ENCODE measurements at places on chromosomes 12 and 14.

GRCh38 chr14:65079201-65079600 is 23.1 kb downstream of the MAX start:
- no peak for DNase-seq

GRCh38 chr14:78627114-78627513 is 456.9 kb downstream of the NRXN3 start:
- DNase-seq = no peak

DNA sequence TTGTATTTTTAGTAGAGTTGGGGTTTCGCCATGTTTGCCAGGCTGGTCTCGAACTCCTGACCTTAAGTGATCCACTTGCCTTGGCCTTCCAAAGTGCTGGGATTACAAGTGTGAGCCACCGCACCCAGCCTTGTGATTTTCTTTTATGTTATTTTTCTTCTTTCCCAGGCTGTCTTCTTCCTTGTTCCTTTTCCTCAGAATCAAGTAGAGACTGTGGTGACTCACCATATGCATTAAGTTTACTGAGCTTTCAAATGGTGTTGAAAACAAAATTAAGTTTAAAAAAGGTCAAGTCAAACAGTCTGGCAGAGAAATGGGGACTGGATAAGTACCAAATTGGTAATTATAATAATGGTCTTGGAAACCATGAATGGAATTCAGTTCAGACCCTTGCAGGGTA is 5.7 kb downstream of the ARPC3 start:
- no peak for DNase-seq

DNA sequence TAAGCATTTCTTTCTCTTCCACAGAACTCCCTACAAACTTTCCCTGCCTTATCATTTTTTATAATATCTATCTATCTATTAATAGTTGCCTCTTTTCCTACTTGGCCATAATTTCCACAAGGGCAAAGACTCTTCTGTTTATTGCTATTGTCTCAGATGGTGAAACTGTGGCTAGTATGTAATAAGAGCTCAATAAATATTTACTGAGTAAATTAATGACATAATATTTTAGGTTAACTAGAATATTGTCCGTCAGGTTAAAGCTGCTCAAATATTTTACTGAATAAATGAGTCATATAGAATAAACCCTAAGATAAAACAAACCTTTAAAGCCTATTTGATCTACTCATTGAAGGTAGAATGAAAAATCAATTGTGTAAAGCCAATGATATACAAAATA is 240.5 kb downstream of the PPFIA2 start:
- DNase-seq = no peak

- DNase-seq = no peak
These were observed 371 bp upstream of the REM2 start for GRCh38 chr14:22882529-22883172.

GRCh38 chr14:106843951-106844483 is 1317.6 kb downstream of the TMEM121 start:
- DNase-seq = no peak

GRCh38 chr14:38197001-38197783 is 10.5 kb upstream of the SSTR1 start:
- no peak for DNase-seq

DNA sequence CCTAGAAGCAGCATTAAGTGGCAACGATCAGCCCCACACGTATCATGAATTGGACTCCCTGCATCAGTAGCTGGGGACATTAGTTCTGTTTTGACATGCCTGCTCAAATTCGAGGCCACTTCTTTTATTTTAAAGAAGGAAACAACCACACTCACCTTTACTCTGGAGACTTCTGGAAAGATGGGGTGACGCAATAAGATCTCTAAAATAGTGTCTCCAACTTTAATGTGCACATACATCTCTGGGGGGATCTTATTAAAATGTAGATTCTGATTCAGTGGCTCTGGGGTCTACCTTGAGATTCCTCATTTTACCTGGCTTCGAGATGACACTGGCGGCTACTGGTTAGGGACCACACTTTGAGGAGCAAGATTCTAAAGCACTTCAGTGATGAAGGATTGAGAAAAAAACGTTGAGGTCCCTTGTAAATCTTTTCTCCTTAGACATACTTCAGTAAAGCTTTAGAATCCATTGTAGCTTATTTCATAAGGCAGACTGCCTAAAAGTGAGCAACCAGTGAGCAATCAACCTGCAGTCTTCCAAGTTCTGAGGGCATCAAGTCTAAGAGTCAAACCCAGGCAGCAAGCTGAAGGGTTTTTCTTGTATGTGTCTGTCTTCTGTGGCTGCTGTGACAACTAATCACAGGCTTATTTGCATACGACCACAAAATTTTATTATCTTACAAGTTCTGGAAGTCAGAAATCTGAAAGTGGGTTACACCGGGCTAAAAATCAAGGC is 718.6 kb upstream of the TBX3 start:
- no peak for DNase-seq

- DNase-seq = no peak
These were observed 85.4 kb downstream of the CHGA start for GRCh38 chr14:93008381-93008780.

DNA sequence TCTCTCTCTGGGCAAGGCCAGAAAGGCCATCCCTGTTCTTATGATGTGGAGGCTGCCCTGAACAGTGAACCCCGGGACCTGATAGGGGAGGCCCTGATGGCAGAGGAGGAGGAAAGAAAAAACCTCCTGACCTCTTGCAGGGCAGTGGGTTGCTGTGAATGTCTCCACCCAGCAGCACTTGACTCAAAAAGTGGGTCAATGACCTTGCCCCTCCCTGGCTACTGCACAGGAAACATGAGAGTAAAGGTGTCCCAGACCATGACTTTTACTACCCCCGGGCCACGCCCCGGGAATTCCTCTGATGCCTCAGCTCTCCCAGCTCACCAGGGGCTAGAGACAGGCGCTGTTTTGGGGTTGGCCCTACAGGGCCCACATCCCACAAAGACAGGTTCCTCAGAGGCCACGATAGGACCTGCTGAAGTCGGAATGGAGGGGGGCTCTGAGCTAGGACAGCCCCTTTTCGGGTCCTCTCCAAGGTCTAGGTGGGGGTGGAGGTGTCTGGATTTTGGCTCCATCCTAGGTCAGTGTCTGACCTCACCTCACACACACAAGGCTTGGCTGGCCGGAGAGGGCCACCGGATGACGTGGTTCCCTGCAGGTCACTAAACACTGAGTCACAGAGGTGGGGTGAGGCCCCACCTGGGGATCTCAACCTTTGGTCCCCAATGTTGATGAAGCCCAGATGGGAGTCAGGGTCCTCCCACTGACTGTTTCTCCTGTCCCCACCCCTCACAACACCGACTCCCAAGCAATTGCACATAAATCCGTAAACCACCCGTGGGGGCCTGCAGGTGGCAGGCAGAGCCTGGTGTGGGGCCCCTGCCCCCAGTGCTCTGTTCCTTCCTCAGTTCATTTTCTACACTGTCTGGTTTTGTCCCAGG is 1.6 kb downstream of the RHOF start:
- no peak for DNase-seq

GRCh38 chr14:68518166-68518565 is 274.7 kb downstream of the ZFP36L1 start:
- no peak for DNase-seq

DNA sequence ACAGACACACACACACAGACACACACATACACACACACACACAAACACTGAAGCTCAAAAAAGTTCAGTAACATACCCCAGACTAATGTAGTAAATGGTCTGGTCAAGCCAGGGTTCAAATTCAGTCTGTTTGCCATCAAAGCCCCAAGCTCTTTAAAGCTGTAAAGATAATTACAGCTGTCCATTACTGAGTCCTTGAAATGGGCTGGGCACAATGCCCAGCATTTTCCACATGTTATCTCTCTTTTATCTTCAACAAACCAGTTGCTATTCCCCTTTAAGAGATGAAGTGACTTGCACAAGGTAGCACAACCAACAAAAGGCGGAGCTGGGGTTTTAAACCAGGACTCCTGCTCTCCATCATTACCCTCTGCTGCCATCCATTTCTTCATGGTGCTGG is 7.6 kb upstream of the UNC119B start:
- DNase-seq = no peak

- no peak for DNase-seq
These were observed 624.9 kb upstream of the FOXG1 start for GRCh38 chr14:28141662-28142061.

GRCh38 chr14:46245276-46245675 is 406.3 kb downstream of the RPL10L start:
- DNase-seq = no peak

DNA sequence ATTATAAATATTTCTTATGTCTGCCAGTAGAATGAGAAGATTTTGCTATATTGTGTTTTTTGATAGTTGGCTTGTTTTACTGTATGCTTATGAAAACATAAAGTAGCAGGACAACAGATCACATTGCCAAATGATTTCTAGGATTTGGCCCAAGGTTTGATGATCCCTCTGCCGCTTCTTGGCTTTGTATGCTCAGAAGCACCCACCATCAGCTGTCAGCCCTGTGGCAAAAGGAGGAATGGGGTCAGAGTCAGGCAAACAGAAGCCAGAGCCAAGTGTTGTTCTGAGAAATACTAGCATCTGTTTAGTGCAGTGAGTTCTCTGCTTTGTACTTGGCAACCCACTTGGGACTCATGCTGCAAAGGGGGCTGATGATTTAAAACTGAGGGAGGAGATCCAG is 152.2 kb downstream of the PDE3A start:
- DNase-seq = no peak

- no peak for DNase-seq
These were observed 17.7 kb downstream of the WNT5B start for GRCh38 chr12:1646569-1647284.

DNA sequence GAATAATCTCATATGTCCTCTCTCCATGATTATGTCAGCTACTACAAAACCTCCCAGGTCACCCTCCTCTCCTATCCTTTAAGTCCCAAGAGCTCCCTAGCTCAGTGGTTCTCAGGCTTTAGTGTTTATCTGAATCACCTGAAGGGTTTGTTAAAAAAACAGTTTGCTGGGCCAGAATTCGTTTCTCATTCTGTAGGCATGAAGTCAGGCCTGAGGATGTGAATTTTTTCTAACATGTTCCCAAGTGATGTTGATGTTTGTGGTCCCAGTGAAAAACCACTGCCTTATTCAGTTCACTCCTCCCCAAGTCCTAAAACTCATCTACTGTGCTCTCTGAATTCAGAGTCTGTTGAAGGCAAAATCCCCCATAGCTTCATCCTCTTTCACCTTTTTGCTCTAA is 241.4 kb downstream of the ETNK1 start:
- no peak for DNase-seq

DNA sequence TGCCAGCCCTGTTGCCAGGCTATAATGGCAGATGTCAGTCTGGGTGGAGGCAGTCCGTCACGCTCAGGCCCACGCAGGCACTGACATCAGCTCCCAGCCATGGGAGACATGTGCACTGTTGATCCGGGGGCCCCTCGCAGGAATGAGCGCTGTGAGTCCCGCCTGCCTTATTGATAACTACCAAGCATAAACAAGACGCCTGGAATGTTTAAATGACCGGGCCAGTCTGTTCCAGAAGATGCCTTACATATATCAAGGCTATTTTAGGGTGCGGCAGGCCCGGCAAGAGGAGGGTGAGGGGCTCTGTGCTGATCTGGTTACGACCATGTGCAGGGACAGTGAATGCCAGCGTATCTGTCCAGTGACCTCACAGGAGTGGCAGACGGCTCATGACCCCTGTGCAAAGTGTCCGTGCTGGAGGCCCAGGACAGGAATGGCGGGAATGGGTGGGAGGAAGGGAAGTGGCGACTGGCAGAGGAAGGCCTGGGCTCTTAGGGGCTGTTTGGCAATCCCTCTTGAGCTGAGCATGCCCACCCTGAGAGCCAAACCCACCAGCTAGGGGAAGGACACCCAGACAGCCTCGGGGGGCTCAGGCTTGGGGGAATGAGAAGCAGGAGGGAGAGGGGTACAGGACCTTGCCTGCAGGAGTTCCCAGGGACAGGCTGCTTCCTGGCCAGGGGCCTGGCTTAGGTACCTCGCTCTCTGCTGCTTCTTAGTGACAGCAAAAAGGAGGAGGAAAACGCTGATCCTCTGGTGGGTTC is 49.3 kb downstream of the DLK1 start:
- DNase-seq = no peak
